A549 treated with Mapracorat at 1 μM for 4 hours (cell line): ENCODE measurements at places on chromosomes 7 and 10. TPM values are rescaled to one million over a fixed set of nuclear protein-coding genes. Genes with fewer than 3 reads are reported as not detected.

MCM7 gene
- total RNA-seq: 223 to 248 TPM (median 243 TPM) in 5 replicates

RAMP3 gene
- total RNA-seq: not detected in 5 replicates

MCM10 gene
- 21.2 to 25.5 TPM (median 23.0 TPM) in 5 replicates for total RNA-seq

CYP2C8 gene
- total RNA-seq: 0.08 TPM in 1 of 5 replicates, not detected in the others

GJC3 gene
- total RNA-seq: 0.12 to 0.21 TPM (median 0.12 TPM) in 3 of 5 replicates, not detected in the others

CALML5 gene
- total RNA-seq: not detected in 5 replicates

SMO gene
- total RNA-seq: 10.9 to 16.2 TPM (median 13.6 TPM) in 5 replicates

EXOC6 gene
- 10.1 to 19.1 TPM (median 18.8 TPM) in 5 replicates for total RNA-seq

GPR158 gene
- 0.05 to 0.07 TPM (median 0.06 TPM) in 5 replicates for total RNA-seq

TMEM130 gene
- total RNA-seq: 0.27 to 0.59 TPM (median 0.37 TPM) in 5 replicates

NAT16 gene
- 0.15 to 0.20 TPM (median 0.15 TPM) in 5 replicates for total RNA-seq

SYPL1 gene
- 80.4 to 90.4 TPM (median 83.9 TPM) in 5 replicates for total RNA-seq

CCDC186 gene
- total RNA-seq: 3.8 to 6.3 TPM (median 5.2 TPM) in 5 replicates
